ENCODE measurements at places on chromosomes 16 and 17.

DNA sequence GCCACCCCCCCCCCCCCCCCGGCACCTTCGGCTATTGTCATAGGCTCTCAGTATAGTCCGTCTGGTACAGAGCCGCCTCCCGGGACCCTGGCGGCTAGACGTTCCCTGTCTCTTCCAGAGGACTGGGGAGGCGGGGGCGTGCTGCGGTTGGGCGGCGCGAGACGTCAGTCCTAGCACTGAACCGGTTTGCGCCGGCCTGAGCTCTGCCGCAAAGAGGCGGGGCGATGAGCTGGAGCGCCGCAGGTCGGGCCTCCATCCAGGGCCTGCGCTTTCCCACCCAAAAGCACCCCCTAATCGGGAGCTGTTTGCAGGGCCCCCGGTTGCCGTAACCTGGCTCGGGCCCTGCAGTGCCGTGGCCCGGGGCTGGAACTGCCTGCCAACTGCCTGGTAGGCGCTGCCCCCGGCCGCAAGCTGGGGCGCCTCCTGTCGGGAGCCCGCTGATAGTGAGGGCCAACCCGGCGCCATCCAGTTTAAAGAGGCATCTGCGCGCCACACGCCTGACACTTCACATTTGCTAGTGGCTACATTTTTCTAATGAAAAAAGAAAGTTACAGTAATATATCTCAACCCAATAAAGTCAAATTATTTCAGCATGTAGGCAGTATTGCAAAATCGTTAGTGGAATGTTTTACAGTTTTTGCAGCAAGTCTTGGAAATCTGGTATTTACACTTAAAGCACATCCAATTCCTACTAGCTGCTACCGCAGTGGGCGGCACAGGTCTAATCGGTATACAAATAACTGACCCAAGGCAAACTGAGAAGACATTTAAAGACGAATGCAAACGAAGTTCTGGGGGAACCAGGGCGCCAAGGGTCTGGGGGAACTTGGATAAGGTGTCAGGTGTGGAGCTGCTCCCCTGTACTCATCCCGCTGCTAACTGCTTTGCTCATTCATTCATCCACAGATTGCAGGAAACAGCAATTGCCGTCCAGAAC is 753 bp upstream of the USP22 start:
- peak; percentile 80 for DNase-seq

- DNase-seq, result no peak
These were observed 15.8 kb upstream of the AKTIP start for GRCh38 chr16:53518550-53519416.

DNA sequence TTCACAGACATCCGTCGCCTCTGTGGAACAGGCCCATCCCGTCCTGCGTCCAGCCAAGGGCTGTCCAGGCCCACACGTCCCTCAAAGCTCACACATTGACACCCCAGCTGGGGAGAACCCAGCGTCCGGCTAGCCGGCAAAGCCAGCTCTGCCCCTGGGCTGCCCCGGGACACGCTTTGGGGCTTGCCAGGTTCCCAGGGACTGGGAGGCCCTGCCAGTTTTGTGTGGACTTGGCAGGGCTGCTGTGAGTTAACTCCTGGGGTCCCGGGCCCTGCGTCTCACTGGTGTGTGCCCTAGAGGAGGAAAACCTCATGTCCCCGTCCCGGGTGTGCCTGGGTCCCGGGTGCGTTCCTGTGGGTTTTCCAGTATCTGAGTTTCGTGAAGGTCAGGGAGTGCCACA is 6.3 kb downstream of the SOX8 start:
- DNase-seq, result no peak

GRCh38 chr17:63442549-63443035 is 3.5 kb downstream of the CYB561 start:
- DNase-seq, result no peak

GRCh38 chr17:21131137-21131536 is 4.4 kb downstream of the DHRS7B start:
- DNase-seq, result no peak

GRCh38 chr17:4186357-4186881 is 43.4 kb downstream of the CYB5D2 start:
- DNase-seq, result no peak

DNA sequence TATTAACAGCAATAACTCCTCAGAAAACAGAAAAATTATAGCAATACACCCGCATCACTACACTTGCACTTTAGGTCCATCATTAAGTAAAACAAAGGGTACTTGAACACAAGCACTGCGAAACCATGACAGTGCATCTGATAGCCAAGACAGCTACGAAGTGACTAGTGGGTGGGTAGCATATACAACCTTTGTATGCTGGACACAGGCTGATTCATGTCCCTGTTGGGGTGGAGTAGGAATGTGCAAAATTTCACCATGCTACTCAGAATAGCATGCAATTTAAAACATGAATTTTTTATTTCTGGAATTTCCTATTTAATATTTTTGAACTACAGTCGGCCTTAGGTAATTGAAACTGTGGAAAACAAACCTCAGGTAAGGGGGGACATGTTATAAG is 2414.1 kb downstream of the TP53TG3F start:
- no peak for DNase-seq

DNA sequence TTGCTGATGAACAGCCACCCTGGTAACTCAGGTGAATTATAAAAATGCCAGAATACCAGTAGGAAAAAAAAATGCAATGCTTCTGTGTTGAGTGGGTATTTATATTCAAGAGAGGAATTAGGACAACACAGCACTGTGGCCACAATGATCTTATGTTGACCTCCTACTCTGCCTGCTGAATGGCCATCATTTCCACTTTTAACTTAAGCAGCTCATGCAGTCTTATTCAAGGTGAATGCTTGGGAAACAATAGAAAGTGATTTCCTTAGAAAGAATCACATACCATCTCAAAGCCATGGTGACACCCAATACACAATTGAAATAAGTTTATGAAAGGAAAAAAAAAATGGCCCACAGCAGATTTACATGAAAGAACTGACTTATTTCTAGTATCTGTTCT is 224.0 kb downstream of the CDH8 start:
- no peak for DNase-seq

DNA sequence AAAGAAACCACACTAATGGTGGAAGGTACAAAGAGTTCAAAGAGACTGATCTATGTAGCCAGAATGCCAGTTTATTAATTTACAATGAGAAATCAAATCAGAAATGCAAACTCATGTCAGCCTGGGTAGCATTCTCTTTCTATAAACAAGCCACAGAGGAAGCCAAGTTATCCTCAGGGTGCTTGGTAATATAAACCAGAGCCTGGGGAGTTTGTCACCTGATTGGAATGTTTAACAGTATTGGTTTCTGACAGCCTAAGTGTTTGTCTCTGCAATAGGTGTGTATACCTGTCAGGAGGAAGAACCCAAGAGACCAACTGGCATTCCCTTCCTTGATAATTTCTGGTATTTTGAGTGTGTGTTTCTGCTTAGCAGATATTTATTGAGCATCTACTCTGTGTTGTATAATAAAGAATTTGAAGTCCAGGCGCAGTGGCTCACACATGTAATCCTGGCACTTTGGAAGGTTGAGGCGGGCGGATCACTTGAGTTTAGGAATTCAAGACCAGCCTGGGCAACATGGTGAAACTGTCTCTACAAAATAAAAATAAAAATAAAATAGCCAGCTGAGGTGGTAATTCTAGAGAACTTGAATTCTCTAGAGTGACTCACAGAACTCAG is 3.1 kb upstream of the C17orf58 start:
- no peak for DNase-seq

GRCh38 chr17:671076-671762 is 43.4 kb downstream of the VPS53 start:
- no peak for DNase-seq

GRCh38 chr16:13068912-13069583 is 167.7 kb downstream of the SHISA9 start:
- DNase-seq, result no peak

- DNase-seq, result no peak
These were observed 61.0 kb upstream of the LGALS9 start for GRCh38 chr17:27569884-27570577.

DNA sequence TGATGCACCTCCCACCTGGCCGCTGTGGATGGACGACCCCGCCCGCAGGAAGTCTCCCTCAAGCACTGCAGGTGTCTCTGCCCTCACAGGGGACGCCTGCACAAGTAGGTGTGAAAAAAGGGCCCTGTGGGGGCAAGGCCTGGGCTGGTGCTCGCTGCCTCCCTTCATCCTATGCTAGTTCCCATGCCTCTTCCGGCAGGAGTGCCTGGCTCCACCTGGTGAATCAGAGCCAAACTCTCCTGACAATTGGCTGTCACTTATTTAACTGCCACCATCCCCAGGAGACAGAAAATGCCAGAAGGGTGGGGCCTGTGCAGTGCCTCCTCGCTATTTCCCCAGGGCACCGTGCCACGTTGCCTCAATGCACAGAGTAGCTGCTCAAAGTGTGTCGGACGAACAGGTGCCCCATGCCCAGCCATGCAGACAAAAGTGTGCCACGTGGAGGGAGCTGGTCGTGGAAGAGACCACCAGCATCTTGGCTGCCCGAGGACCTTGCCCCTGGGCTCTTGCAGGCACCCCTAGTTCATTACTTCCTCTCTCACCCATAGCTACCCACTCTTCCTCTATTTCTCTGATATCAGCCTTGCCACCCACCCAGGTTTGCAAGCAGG is 170.7 kb downstream of the SEC14L1 start:
- no peak for DNase-seq

- no peak for DNase-seq
These were observed 782.7 kb downstream of the CDH11 start for GRCh38 chr16:64339052-64339770.

- no peak for DNase-seq
These were observed 24.9 kb downstream of the MXRA7 start for GRCh38 chr17:76685846-76686245.

GRCh38 chr17:18167421-18167820 is 16.2 kb upstream of the ALKBH5 start:
- no peak for DNase-seq

DNA sequence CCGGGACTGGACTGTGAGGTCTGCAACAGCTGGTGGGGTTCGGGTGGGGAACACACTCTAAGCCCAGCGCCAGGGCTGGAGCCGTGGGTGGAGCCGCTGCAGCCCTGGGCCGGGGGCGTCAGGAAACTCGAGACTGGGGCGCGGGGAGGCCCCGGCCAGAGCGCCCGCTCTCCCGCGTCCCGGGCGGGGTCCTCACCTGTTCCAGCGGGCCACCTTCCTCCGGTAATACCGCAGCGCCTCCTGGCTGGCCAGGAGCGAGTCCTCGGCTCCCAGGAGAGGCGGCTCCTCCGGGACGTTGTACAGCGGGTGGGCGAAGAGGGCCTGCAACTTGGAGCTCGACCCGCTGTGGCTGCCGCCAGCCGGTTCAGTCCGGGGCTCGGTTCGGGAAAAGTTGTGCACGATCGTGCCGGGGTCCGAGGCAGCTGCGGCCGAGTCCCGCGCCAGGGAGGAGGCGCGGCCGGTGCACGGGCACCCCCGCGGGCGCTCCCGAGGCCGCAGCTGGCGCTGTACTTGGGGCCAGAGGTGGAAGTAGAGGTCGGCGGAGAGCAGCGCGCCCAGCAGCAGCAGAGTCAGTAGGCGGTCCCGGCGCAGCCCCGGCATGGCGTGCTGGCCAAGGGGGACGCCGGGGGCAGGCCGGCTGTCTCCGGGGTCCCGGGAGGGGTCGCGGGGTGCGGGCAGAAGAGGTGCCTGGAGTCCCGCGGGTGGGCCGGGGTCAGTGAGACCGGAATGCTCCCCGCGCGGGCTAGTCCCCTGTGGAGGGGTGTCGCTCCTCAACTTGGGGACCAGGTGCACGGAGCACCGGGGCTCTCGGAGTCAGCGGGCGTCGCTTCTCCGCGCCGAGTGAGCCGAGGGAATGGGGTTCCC is 868 bp downstream of the FAM20A start:
- no peak for DNase-seq

- DNase-seq, result no peak
These were observed 27.5 kb upstream of the HELZ start for GRCh38 chr17:67272312-67273047.

DNA sequence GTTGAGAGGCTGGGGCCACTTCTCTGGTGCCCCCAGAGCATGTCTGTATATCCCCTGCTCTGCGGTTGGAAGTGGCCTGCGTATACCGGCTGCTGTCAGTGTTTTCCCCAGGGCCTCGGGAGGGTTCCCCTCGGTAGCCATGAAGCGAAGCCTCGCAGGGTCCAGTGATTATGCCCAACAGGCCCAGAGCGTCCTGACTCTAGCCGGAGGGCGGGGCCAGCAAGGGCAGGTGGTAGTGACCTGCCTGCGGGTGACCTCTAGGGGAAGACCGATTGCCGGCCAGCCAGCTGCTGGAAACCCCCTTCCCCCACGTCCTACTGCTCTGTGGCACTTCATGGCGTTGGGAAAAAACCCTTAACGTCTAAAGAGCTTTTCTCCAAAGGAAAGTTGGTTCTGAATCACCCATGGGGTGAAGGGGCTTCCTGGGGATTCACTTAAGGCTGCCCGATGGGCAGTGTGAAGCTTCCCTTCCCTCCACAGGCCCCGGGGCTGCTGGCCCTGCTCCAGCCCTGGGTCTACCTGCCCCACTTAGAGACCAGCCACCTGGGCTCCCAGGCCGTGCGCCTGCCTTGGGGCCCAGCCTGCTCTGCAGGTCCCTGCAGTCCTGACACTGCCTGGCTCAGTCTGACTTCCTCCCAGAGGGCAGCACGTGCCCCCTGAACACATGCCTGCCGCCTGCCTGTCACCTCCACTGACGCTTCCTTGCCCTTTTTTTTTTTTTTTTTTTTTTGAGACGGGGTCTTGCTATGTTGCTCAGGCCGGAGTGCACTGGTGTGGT is 72.8 kb downstream of the SOCS1 start:
- DNase-seq, result no peak

GRCh38 chr16:54627616-54628015 is 303.0 kb upstream of the IRX5 start:
- no peak for DNase-seq

DNA sequence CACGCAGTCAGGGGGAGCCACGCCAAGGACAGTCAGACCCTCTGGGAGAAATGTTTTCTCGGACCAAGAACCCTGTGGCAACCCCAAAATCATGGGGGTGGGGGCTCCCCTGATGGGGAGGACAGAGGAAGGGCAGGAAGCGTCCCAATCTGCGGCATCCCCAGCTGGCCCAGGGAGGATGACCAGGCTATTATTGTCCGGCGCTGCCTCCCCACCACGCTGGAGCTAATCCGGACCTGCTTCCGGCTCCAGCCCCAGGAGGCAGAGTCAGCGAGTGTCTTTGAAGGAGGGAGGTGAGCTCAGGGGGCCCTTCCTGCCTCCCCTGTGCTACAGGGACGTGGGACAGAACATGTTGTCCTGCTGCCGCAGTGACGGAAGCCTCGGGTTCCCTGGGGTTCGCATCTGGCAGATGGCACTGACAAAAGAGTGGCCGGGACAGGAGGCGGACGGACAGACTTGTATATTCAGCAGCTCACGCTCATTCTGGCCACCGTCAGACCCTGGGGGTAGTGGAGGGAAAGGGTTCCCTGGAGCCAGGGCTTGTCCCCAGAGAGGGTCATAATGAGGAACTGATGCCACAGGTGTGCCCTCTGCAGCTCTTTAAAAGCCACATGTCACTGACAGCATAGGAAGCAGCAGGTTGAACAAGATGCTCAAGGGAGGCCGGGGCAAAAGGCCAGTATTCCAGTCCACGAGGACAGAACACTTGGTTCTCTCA is 54.3 kb upstream of the CDC42EP4 start:
- no peak for DNase-seq

- DNase-seq, result no peak
These were observed 12.7 kb downstream of the CYGB start for GRCh38 chr17:76524598-76525512.

GRCh38 chr16:29905668-29906067 is 5.4 kb downstream of the ASPHD1 start:
- no peak for DNase-seq

- no peak for DNase-seq
These were observed 2.6 kb downstream of the OVCA2 start for GRCh38 chr17:2044263-2044894.

- DNase-seq, result no peak
These were observed 6.0 kb downstream of the TTC19 start for GRCh38 chr17:16005636-16006035.

GRCh38 chr17:45091778-45092425 is 30.8 kb downstream of the NMT1 start:
- DNase-seq, result no peak

Data from NCI-H1417 treated with DMSO at 0.1 percent for 48 hours (cell line).